Naive B cell (primary cell): ENCODE measurements at places on chromosomes 1 and 21. TPM values are rescaled to one million over a fixed set of nuclear protein-coding genes. Genes with fewer than 3 reads are reported as not detected.

The LHX8 gene
- polyA plus RNA-seq = not detected

The VPS72 gene
- polyA plus RNA-seq = 67.0 TPM

The LCE1E gene
- not detected for polyA plus RNA-seq

The ARHGAP30 gene
- 83.2 TPM for polyA plus RNA-seq

The CD84 gene
- polyA plus RNA-seq = 8.5 TPM

The ADORA3 gene
- polyA plus RNA-seq = not detected

The KCND3 gene
- polyA plus RNA-seq = 0.03 TPM

The FCAMR gene
- polyA plus RNA-seq = not detected
